ENCODE measurements at places on chromosomes 13 and 19. TPM values are rescaled to one million over a fixed set of nuclear protein-coding genes. Genes with fewer than 3 reads are reported as not detected.

DNA sequence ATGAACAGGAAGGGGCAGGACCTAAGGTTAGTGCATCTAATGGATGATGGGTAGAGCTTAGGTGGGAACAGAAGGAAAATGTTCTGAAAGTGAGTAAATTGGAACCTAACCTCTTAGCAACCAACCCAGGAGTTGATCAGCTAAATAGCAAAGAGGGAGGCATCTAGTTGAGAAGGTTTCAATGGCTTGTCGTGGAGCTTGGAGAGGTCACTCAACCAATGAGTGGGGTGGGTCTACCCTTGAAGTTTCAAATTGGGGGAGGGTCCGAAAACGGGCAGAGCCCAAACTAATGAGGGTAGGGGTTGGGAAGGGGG, 5.7 kb upstream of the SHKBP1 start:
- no peak for DNase-seq

DNA sequence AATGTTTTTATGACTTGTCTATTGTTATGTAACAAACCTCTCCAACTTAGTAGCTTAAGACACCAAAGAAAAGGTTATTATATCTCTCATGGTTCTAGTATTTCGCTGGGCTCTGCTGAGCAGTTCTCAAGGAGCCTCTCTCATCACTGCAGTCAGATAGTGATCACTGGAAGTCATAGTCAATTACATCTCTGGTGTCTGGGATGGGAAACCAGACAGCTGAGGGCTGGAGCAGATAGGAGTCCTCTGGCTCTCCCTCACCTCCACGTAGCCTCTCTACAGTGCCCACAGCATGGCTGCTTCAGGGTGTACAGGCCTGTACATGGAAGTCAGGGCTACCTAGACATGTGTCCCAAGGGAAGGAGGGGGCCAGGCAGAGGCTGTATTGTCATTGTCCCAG, 507.5 kb downstream of the MYO16 start:
- DNase-seq: no peak

DNA sequence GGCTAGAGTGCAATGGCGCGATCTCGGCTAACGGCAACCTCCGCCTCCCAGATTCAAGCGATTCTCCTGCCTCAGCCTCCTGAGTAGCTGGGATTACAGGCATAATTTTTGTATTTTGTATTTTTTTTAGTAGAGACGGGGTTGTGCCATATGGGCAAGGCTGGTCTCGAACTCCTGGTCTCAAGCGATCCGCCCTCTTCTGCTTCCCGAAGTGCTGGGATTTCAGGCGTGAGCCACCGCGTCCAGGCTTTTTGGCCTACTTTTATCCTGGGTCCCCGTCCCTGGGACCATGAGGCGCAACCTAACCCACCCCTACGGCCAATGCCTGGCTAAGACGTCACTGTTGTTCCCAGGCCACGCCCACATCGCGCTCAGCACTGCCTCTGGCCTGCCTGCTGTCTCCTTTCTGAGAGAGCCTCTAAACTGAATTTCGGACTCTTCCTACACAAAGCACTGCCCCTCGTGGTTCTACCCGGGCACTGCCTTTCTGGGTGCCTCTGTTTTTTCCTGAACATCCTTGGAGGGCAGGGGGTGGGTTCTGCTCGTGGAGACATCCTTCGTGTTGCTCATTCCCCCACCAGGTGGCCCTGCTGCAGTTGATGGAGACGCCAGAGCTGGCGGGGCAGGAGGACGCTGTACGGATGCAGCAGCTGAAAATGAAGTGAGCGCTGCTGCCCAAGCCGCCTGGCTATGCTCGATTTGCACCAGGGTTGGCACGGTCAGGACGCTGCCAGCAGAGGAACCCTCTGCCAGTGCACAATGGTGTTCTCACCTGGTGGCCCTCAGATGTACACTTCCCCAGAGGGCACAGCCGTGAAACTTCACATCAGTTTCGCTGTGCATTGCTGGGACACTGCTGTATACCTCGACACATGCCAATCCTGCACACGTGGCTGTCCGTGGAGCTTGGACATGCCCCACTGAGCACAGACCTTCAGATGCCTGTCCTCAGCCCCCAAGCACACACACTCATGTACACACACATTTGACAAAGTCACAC, 2.0 kb downstream of the REX1BD start:
- no peak for DNase-seq

GRCh38 chr19:4368128-4368820, 24.9 kb downstream of the MPND start:
- DNase-seq: no peak

DNA sequence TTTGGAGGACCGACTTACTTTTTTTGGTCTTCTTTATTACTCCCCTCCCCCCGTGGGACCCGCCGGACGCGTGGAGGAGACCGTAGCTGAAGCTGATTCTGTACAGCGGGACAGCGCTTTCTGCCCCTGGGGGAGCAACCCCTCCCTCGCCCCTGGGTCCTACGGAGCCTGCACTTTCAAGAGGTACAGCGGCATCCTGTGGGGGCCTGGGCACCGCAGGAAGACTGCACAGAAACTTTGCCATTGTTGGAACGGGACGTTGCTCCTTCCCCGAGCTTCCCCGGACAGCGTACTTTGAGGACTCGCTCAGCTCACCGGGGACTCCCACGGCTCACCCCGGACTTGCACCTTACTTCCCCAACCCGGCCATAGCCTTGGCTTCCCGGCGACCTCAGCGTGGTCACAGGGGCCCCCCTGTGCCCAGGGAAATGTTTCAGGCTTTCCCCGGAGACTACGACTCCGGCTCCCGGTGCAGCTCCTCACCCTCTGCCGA, 409 bp downstream of the FOSB start:
- DNase-seq: no peak

DNA sequence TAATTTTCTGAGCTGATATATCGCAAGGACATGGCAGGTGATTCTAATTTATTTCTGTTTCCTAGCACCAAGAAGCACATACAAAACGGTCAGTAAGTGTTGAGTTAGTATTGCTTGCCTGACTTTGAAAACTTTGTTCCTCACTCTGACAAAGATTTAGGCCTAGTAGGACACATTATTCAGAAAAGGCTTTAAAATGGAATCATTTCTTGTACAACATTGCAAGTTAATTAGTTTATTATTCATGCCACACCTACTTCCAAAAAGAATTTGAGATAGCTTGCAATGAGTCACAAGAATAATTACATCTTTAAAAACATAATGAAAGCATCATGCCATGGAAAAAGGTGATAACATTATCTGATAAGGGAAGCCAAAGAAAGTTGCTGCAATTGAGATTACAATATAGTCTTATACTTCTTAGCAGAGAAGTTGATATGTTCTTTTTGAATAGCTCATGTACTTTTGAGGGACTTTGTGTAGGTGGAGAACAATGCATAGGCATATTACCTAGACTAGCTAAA, 474.2 kb downstream of the KLF5 start:
- DNase-seq: no peak

GRCh38 chr13:75801388-75801945, 165.3 kb downstream of the LMO7 start:
- no peak for DNase-seq

DNA sequence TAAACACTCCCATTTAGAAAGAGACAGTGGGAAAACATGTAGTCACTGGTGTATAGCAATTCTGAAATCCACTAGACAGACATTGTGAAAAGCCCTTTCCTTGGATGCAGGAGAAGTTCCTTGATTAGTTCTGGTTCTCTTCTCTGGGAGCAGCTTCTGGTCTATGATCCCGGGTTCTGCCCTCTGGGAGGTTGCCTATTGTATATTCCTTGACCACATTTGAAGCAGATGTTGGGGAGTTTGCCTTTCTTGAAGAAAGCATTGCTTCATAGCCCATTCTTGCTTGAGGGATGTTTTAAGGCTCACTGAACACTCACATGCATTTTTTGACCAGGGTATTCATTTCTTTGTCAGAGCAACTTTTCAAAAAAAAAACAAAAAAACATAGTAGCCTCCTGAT, 211.9 kb downstream of the NDFIP2 start:
- DNase-seq: no peak

DNA sequence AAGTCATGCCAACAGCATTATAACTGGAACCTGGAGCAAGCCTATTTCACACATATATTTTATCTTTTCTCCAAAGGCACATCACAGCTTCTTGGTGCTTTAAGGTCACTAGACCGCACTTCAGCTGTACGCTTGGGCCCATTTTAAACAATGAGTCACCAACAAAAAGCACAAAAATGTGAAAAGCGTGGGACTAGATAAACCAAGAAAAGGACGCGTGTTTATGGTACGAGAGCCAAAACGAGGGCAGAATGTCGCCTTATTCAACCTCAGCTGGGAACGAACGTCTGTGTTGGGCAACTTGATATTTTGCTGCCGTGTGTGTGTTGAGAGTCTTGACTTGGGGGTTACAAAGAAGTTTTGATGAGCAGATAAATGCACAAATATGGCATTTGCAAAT, 9.2 kb upstream of the EHD2 start:
- DNase-seq: no peak

The ZNF555 gene
- total RNA-seq: 9.1 TPM

The DEDD2 gene
- 34.5 TPM for total RNA-seq

The B3GNT8 gene
- total RNA-seq: 5.5 TPM

Data from glomerular endothelial cell (primary cell).